ENCODE measurements at places on chromosomes 4 and X.
A peak's percentile ranks its signal among the peaks of the same experiment; 100 is the strongest.

DNA sequence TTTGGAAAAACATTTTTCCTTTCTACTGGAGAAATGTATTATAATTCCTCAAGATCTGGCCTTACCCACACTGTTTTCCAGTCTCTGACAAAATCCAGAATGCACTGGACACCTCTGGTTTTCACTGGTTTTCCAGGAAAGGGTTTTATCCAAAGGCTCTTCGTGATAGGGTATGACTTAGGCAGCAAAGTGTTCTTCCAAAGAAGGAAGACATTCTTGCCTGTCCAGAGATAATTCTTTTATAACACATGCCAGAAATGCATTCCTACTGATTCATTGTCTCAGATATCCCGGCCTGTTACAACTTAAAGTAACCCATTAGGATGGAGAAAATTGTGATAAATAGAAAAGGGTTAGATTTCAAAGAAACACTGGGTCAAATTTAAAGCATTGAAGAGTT is 2343.1 kb downstream of the PCDH7 start:
- DNase-seq: no peak

- DNase-seq: no peak
Observed at GRCh38 chr4:2159931-2160330, 82.0 kb downstream of the HAUS3 start.

GRCh38 chr4:148842843-148843242 is 400.6 kb upstream of the NR3C2 start:
- no peak for DNase-seq

GRCh38 chr4:47488706-47489105 is 3.6 kb downstream of the ATP10D start:
- DNase-seq: no peak

DNA sequence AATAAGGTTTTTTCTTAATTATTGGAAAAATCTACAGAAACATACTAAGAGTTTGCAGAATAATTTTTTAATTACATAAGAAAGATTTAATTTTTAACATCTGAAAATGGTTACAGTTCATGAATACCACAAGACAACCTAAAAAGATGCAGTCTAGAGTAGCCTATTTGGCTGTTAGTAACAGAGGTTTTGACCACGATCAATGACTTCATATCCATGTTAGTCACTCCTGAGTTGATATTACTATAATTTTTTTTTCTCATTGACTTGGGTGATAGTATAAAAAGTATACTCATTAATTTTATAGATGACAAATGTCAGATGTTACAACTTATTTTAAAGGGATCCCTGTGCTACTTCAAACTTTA is 272.5 kb downstream of the DCTD start:
- DNase-seq: no peak

- DNase-seq: no peak
Observed at GRCh38 chr4:76690011-76690905, 207.7 kb downstream of the SOWAHB start.

DNA sequence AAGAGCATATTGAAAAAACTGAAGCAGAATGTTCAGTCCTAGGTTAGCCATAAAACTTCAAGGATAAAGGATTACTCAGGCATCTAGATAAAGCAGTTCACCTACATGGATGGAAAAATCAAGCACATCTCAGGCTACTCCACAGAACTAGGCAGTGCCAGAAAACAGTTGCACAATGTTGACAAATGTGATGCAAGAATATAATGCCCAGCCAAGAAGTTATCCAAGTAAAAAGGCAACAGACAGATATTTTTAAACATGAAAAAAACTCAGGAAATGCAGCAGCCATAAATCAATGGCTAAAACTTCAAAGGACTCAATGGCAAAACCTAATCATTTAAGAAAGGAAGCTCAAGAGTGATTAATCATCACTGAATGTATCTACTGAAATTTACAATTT is 456.0 kb upstream of the FAM241A start:
- DNase-seq: no peak

- no peak for DNase-seq
Observed at GRCh38 chr4:44186096-44186849, 262.3 kb downstream of the KCTD8 start.

DNA sequence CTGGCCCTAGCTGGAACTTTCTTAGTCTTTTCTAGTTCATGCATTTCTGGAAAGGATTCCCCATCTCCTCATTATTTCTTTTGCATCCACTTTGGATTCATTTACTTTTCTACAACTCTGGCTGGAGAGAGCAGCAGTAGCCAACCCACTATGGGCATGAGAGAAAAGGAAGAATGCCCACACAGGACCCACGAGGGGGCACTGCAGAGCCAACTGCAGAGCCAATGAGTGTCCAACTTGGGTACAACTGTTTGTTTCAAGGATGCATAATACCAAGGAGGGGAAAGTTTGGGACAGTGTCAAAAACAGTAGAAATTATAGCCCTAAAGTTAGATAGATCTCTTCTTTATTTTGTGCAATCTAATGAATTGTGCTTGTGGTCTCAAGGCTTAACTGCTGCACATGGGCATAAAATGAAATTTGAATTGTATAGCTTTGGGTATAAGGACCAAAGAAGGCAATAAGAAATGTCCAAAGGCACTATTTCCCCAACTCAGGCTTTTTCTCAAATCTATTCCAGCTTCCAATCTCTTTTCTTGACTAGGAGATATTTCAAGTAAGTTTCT is 230.6 kb downstream of the NSUN7 start:
- DNase-seq: no peak

DNA sequence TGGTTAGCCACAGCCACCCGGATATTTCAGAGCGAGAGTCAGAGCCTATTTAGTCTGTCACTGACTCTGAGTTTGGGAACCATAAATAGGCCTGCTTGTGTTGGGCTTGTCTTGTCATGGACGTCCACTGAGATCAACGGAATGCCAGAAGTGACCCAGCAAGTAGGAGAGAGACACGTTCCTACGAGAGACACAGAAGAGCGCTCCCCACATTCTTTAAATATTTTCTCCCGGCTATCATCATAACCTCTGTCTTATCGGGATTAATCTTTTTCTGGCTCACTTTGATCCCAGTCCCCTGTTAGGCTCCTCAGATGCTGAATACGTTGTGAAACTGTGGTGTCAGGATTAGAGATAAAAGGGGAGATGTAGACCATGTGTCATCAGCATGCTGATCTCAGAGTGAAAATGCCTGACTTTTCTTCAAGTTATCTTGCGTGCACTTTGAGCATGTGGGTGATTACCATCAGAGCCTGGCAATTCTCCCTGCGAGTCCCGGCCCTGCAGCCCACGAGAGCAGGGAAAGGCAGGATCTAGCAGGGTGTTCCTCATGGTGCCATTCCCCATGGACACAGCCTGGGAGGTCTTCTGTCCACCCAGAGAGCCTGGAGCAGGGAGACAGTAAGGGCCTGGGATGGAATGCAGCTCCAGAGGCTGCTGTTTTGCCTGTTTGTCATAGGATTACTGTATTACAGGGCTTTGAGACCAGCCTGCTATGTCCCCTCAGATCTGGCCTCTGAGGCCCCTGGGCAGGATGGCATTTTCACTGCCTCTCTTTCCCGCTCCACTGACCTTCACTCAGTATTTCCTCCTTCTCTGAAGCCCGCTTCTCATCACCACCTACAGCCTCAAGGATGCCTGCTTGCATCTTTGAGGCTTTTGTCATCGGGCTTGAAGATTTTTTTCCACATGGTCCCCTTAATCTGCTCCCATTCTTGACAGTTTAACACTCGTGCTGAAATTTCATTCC is 2.8 kb upstream of the TENM3 start:
- DNase-seq: no peak

GRCh38 chrX:8675006-8675630 is 56.8 kb downstream of the ANOS1 start:
- DNase-seq: no peak

GRCh38 chrX:111352424-111352823 is 59.6 kb downstream of the DCX start:
- DNase-seq: no peak

GRCh38 chrX:113726009-113726408 is 857.9 kb upstream of the HTR2C start:
- no peak for DNase-seq

GRCh38 chrX:107738768-107739167 is 36.8 kb downstream of the TSC22D3 start:
- no peak for DNase-seq

GRCh38 chrX:71634366-71634765 is 16.1 kb upstream of the CXCR3 start:
- DNase-seq: no peak

- DNase-seq: no peak
Observed at GRCh38 chr4:2419814-2420213, 1.1 kb downstream of the CFAP99 start.

DNA sequence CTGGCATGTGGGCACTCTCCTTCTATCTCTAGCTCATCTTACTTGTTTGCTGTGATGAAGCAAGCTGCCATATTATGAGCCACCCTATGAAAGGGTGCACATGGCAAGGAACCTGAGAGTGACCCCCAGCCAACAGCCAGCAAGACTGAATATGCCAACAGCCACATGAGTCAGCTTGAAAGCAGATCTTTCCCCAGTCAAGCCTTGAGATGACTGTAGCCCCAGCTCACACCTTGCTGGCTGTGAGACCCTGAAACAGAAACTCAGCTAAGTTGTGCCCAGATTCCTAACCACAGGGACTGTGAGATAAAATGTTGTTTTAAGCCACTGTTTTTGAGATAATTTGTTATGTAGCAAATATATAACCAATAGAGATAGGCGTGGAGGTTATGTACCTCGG is 36.2 kb downstream of the KDM5C start:
- no peak for DNase-seq

DNA sequence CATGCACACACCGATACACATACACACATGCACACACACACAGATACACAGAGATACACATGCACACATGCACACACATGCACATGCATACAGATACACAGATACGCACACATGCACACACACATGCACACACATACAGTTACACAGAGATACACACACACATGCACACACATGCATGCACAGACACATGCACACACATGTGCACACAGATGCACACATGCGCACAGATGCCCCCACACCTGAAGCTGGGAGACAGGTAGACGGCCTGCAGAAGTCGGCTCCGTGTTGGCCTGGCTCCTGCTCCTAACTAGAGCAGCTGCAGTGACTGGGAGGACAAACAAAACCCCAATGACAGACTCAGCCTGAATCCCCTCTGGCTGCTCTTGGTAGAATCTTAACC is 46.8 kb downstream of the PSAPL1 start:
- DNase-seq: peak; percentile 56

DNA sequence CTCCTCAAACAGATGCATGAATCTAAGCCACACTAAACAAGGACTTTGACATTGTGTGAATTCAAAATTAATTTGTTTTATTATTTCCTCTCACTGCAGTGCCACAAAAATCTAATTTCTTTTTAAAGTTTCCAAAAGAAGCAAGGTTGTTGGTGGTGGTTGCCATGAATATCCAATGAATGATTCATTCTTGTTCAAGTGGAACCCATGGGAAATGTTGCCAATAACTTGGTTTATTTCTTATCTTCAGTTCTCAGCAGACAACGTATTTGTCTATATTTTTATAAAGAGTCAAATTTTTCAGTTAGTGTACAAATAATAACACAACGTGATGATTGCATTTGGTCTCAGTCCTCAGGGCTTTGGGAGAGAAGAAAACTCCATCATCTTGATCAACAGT is 309.4 kb upstream of the NOCT start:
- DNase-seq: no peak

- DNase-seq: no peak
Observed at GRCh38 chr4:44766453-44766852, 40.1 kb upstream of the GNPDA2 start.

GRCh38 chr4:186723292-186724057 is at the start of gene FAT1:
FAT1 (minus strand) TSS chr4:186723856; CDS start chr4:186709827, 14,029 bp downstream.
- DNase-seq: no peak

DNA sequence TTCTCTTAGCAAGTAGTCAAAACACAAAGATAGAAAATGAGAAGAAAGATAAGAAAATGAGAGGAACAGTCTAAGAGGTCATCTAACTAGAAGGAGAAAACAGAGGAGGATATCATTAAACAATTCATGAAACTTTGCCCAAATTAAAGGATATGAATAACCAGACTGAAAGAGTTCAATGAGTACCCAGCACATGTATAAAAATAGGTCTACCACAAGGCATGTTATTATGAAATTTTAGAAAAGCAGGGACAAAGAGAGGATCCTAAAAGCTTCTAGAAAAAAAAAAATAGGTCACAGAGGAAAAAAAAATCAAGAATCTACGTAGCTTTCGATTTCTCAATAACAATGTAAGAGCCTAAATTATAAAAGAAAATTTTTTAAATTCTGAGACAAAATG is 118.5 kb downstream of the WDFY3 start:
- no peak for DNase-seq

GRCh38 chr4:126954537-126955291 is 678.0 kb upstream of the INTU start:
- DNase-seq: no peak

DNA sequence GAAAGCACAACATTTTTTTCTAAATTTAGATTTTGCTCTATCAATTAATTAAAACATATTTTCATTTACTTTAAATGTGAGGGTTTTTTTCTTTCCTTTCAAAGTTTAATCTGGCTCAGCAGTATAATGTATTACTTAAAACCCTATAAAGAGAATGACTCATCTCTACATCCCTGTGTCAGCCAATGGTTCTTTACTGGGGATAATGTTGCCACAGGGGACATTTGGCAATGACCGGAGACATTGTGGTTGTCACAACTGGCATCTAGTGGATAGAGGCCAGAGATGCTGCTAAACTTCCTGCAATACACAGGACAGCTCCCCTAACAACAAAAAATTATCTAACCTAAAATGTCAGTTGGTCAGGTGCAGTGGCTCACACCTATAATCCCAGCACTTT is 53.8 kb downstream of the SYNPO2 start:
- DNase-seq: no peak

DNA sequence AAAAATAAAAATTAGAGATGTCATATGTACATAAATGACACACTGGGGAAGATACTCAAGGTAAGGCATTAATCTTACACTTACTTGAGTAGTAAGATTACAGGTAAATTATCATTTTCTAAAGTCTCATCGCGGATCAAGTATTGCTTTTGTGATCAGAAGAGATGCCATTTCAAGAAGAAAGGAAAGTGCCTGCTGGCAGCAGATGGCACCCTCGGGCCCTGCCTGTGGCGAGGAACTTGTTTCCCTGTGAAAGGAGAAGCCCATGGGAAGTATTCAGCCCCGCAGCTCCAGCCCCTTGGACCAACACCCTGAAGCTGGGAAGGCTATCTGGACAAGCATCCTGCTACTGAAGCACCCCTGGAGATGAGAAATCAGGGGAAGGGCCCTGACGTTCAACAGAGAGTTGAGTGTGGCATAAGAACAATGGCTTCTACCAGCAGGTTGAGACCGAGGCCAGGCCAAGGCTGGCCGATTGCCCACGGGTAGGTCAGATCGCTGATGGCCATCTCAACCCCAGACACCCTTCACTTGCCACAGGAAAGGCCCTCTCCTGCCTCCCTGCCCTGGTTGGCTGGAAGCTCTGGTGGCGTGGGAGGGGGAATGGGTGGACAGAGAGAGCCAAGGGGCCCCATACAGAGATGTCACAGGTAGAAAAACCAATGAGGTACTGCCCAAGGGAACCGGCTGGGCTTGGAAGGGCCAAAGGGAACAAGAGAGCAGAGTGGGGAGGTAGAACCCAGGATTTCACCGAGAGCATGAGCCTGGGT is 18.8 kb upstream of the MXD4 start:
- no peak for DNase-seq
